ENCODE measurements at places on chromosomes 5 and 9.

DNA sequence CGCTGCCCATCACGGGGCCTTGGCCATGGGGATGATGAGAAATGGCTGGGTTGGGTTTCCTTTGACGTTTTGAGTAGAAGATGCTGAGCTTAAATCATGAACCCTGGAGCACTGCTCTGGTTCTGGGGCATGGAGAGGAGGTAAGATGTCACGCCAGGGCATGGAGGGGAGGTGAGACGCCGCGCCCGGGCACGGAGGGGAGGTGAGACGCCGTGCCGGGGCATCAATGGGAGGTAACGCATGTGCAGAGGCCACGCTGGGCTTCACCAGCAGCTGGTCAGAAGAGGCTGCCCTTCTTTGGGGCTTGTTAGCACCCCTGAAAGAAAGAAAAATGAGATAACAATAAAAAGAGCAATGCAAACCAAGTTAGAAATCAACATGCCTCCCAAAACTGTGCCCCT lies 322.5 kb upstream of the IRX4 start:
- no peak for DNase-seq

DNA sequence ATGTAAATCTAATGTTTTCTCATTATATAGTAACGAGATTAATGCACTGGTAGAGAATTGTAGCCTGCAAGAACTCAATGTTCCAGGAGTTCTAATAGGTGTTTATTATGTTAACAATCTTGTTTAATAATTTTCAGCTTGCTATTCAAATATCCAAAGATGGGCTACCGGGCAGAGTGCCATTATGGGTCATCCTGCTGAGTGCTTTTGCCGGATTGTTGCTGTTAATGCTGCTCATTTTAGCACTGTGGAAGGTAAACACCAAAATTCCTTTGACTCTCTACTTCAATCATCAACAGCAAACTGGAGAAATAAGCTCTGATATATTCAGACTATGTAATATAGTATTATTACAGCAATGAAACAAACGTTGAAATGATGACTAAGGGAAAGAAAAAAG lies 41.9 kb upstream of the ITGA2 start:
- DNase-seq = no peak

GRCh38 chr9:28832168-28832770 lies 1259.0 kb upstream of the C9orf72 start:
- DNase-seq = no peak

DNA sequence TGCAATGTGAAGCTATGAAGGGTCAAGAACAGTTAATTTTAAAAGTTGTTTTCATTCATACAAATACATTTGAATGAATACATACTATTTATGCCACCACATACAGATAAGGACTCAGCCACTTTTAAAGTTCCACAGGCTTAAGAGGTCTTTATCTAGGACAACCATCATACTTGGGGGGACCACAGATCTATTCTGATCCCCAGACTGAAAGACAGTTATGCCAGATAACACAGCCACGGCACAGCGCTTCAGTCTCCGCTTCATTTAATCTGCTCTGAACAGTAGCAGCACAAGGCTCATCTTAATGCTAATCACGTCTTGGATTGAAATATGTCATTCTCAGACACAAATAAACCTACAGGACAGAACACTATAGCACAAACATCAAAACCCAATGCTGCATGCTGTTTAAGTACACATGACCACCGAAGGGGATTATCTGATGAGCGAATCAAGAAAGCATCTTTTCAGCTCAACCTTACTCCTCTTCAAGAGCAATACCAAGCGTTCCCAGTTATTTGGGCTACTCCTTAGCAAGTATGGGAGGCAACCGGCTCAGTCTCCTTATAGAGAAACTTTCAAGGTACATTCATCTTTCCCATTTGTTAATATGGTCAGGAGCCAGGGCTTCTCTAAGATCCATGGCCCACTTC lies 33.3 kb downstream of the PUM3 start:
- no peak for DNase-seq

DNA sequence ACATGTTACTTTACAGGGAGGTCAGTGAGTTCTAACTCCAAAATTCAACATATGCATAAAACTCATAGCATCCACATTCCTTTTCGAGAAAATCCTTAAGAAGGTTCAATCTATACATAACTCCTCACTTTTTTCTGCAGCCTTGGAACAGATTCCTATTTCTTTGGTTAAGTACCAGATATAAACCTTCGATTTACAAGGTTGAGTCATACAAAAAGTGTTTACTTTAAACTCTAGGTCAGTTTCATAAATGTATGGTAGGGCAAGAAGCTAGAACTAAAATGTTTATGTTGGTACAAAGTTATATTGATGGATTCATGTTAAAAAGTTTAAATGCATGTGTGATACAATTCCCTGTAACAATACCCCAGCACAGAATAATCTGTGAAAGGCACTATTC lies 19.4 kb downstream of the CDKN2AIPNL start:
- no peak for DNase-seq

- no peak for DNase-seq
These were observed 50.7 kb upstream of the FKTN start for GRCh38 chr9:105507096-105507790.

DNA sequence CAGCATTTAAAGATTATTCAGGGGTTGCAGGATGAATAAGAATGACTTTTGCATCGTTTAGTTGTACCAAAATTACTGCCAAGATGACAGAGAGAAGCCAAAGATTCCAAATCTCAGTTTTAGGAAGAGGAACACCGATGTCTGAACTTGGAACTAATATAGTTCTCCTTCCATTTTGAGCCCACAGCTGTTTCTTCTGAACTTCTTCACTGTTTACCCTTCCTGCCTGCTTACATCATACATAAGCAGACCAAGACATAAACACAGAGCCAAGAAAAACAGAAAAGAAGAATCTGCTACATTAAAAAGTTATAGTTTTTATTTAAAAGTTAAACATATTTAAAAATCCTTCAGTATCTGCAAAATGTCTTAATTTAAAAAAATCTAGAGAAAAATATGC lies 146.9 kb upstream of the RAPGEF1 start:
- DNase-seq = no peak

DNA sequence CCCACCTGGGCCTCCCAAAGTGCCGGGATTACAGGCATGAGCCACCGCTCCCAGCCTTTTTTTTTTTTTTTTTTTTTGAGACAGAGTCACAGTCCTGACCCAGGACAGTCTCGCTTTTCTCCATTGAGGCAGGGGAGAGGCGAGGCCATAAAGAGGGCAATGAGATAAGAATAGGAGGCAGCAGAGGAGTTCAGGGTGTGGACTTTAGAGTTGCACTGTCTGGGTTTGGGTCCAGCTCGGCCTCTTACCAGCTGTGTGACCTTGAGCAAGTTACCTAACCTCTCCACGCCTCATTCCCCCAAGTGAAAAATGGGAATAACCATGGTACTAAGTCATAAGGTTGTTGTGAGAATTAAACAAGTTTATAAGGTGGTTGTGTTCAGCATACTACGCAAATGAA lies 24.6 kb upstream of the ANKH start:
- DNase-seq = no peak

- no peak for DNase-seq
These were observed 5.9 kb upstream of the SLC22A5 start for GRCh38 chr5:132363431-132364112.

DNA sequence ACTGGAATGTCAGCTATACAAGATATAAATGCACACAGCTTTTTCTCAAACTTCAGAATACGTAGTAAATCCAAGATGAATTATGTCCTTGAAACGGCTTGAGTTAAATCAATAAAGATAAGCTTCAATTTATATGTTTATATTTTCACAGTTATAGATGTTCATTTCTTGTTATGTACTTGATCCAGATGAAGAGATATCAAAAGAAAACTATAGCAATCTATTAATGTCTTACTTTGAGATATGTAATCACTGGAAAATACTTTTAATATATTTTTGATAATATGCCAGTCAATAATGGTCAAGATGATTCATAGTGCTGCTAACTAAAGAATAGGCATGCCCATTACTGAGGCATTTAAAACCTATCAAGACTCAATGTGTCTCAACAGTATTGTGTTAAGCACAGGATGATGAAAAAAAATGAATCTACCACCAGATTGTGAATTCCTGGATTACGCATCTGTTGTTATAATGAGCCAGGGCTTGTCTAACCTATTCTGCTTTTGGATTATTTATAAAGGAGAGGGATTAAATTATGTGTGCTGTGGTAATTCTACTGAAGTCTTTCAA lies 372.6 kb upstream of the PRR16 start:
- no peak for DNase-seq

GRCh38 chr5:36664766-36665165 lies 58.4 kb downstream of the SLC1A3 start:
- no peak for DNase-seq

GRCh38 chr5:13659391-13659790 lies 285.1 kb downstream of the DNAH5 start:
- no peak for DNase-seq

GRCh38 chr9:7150153-7150890 lies 392.5 kb downstream of the KDM4C start:
- peak; percentile 32 for DNase-seq

DNA sequence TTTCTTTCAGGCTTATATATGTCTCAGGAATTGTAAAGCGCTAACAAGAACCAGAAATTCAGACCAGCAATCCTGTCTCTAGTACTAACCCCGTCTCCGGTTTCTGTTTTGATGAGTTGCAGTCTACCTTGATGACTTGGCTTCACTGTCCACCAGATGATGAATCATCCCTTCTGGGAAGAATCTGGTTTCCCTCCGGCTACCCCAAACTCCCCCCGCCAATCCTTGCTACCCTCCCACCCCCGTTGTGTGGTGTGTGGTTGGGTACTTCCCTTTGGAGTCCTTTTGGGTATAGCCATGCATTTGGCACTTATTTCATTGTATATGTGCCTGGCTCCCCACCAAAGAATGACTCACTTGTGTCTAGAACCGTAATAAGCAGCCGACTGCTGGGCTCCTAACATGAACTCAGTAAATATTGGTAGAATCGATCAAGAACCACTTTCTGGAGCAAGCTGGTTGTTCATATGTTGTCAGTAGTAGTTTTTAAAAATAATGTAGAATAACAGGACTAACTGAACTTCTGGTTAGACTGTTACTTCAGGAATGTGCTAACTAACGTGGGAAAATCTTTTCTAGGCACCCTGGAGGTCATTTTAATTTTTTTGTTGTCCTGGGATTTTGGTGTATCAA lies 8.3 kb upstream of the TGFBI start:
- DNase-seq = no peak

GRCh38 chr5:38968665-38969064 lies 105.5 kb downstream of the RICTOR start:
- DNase-seq = no peak

DNA sequence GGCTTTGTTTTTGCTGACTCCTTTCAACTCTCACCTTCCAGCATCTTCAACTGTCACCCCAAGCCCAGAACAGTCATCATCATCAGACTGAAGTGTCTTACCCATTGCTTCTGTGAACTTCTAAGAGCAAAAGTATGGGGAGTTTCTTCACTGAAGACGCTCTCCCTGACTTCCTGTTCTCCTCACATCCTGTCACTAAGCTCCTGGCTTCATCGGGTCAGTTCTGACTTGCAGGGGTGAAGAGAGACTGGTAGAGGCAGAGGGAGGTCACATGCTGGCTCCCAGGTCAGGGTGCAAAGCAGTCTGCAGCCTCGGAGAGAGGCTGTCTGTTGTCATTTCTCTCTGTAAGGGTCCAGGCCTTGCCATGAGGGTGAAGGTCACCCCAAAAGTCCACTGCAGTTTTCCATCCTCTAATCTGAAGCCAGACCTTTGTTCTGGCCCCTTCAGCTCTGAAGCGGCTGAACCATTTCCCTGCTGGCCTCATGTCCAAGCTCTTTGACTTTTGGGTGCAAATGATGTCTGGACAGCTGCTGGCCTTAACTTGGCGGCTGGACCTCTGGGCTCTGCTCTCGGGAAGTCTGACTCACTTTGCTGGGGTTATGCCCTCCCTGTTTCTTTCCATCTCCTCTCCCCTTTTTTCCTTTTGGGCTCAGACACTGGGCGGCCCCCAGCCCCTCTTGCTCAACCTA lies 305.0 kb downstream of the RAB3C start:
- no peak for DNase-seq

DNA sequence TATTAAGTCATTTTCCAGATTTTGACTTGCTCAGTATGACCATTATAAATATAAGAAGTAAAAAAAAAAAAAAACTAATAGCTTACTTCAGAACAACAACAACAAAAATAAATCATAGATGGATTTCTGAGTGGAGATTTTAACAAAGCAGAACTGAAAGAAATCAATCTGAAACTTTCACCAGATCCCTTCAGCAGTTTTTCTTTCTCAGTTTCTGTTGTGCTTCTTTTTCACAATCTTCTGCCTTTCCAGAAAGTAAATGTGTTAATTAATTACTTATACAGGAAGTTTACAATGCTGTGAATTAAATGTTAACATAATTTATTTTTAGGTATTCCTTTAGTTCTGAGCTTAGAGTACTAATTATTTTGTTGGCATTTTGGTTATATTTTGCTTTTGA lies 73.5 kb downstream of the CHSY3 start:
- DNase-seq = no peak

DNA sequence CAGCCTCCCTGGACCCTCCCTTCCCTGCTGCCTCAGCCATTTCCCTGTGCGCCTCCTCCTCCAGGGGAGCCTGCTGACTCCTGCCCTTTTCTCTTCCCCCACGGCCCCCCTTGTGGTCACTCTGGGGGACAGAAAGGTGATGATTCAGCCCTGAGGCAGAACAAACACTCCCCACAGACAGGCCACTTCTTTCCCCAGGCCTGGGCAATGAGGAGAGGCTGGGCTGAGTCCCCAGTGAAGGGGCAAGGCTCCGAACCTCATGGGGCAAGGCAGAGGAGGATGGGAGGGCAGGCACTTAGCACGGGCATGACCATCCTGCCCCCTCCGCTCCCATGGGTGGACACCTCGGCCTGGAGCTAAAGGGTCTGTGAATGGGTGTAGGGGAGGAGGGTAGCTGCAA lies 21.0 kb downstream of the CSF1R start:
- no peak for DNase-seq

- no peak for DNase-seq
These were observed 11.8 kb downstream of the ITGA1 start for GRCh38 chr5:52799358-52799982.

- no peak for DNase-seq
These were observed 593.9 kb upstream of the GRAMD2B start for GRCh38 chr5:125829349-125829748.

DNA sequence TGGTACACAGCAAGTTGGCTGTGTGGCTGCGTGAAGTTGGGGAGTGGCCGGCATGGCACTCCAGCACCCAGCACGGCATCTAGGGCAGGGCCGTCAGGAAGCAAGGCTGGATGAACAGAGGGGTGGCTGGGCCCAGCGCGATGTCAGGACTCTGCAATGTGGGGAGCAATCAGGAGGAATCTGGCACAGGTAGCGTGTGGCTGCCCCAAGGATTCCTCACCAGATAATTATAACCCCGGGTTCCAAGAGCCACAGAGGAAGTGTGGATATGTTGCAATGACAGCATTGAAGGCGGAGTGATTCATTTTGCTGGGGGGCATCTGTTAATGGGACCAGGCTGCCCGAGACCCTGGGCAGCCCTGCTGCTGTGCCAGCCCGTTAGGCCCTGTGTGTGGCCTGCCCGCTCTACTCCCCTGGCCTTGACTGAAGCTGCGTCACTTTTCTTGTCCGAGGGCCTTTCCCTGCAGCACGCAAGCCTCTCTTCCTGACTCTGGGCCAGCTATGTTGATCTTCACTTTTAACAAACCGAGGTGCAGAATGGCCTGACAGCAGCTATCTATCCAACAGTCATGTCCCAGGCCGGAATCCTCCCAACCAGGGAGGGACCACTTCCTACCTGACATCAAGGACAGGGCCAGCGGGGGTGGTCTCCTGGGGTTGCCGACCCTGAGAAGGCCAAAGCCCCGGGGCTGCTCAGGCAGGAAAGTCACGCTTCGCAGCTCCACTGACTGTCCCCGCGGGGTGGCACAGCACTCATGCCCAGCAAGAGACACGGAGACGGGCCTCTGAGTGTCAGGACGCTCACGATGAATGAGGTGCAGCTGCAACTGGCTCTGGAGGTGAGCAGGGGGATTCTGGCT lies 118.0 kb upstream of the PHYKPL start:
- no peak for DNase-seq

- DNase-seq = no peak
These were observed at the start of gene FLT4 for GRCh38 chr5:180649297-180650039. Gene FLT4 (minus strand): TSS chr5:180649600. CDS start chr5:180649545, 55 bp downstream.
